ENCODE measurements at places on chromosomes 3 and 15. TPM values are rescaled to one million over a fixed set of nuclear protein-coding genes. Genes with fewer than 3 reads are reported as not detected.

DNA sequence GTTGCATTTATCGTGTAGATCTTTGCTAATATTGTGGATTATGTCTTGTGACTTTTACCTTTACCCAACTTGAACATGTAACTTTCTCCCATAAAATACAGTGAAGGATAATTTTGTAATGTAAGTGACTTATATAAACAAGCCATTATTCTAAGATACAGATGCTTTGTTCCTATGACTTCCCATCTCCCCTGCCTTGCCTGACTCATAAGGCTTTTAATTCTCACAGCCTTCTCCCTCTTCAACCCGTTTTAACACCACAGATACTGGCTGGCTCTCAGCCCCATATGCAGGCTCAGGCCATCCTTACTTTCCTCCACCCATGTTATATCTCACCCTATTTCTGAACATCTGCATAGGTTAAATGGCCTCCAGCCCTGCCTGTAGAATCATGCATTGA, 4.1 kb downstream of the CCNDBP1 start:
- DNase-seq = no peak

Gene CXCR6
- 1.2 TPM for total RNA-seq

- no peak for DNase-seq
Measured at GRCh38 chr3:16067837-16068471, 106.5 kb upstream of the GALNT15 start.

DNA sequence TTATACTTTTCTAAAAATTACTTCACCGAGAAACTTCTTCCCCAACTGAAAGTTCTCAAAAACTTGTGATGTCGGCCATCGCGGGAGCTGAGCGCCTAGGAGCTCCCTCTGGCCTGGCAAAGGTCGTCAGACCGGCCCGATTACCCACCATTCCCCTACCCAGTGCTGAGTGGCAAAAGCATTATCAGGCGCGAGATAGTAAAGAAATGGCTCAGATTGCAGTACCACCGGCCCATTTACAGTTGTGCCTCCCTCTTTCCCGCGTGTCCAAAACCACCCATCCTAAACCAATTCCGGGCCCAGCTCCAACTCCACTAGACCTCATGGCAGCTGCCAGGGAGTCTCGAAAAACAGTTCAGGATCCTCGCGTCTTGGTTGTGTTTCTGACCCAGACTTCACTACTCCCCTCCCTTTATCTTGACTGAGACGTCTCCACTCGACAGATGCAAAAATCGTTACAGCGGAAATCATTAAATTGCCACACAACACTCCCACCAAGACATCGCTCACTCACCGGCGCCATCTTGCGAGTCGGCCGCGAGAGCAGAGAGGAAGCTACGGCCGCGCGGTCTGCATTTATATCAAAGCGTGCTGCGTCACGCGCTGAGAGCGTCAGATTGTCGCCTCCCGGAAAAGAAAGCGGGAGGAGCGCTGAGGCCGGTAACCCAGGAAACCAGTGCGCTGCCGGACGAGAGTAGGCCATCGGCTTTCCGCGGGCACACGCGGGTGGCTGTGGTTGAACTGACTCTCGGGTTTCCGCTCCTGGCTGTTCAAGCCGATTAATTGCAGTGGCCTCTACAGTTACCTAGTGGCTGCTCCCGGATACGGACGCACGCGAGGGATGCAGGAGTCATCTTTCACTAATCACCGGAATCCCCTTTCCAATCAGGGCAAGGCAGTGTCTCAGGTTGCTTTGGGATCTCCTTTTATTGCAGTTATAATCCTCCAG, at the start of gene RPL22L1:
RPL22L1 (minus strand) TSS at position 551 of the 949 bp plus-strand sequence; CDS start at position 523, 28 bp downstream.
- DNase-seq = peak; percentile 97

DNA sequence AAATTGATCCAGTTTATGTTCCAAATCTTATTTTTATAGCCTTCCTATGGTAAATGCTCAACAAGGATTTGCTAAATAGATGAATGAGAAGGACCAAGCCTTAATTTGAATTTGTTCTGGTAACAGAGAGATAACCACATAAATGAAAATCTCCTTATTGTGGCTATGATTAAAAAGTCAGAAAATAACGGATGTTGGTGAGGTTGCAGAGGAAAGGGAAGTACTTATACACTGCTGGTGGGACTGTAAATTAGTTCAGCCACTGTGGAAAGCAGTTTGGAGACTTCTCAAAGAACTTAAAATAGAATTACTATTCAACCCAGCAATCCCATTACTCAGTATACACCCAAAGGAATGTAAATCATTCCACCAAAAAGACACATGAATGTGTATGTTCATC, 26.2 kb downstream of the AAGAB start:
- no peak for DNase-seq

GRCh38 chr3:128463771-128464170, 2.9 kb downstream of the DNAJB8 start:
- DNase-seq = no peak

Gene CACNA2D2
- 6.2 TPM for total RNA-seq

Gene SYNM
- 211 TPM for total RNA-seq

Gene MYLK
- 30.5 TPM for total RNA-seq

- no peak for DNase-seq
Measured at GRCh38 chr15:96197721-96198120, 132.8 kb upstream of the NR2F2 start.

GRCh38 chr15:45023659-45024225, 747 bp downstream of the SORD start:
- no peak for DNase-seq

DNA sequence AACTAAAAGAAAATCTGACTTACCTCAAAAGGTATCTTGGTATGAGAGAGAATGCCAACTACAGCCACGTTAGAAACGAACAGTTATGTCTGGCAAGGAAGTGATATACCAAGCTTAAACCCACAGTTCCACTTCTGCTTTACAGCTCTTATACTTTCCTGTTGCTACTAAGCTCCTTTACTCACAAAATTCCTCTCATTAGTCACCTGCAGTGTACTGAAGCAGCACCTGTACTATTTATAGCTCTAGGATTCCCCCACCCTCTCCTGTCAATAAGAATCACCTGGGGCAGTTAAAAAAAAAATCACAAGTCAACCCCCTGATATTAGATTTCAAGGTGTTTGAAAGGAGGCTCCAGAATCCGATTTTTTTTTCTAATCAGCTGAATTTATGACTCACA, 2.9 kb upstream of the TMEM266 start:
- DNase-seq = no peak

DNA sequence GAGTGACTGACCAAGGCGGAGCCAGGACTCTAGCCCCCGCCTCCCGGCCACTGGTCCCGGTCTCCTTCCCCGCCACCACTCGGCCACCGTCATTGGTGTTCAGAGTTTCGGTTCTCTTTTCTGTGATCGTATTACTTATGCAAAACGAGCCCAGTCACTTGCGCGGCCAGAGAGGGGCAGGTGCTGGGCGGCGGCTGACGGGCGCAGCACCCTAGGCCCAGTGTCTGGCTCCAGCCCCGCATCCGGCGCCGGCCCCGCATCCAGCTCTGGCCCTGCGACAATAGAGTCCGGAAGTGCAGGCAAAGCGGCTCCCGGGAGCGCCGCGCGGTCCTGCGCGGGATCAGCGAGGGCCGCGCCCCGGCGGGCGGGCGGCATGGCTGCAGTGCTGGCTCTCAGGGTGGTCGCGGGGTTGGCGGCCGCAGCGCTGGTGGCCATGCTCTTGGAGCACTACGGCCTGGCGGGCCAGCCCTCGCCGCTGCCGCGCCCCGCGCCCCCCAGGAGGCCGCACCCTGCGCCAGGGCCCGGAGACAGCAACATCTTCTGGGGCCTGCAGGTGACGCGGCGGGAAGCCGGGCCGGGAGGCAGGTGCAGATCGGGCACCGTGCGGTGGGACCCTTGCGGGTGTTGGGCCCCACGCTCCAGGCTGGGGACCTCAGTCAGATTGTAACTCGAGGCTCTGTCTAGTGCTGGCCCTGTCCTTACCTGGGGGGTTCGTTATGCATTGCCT, at the start of gene TMEM62:
TMEM62 (plus strand) TSS at position 157 of the 727 bp plus-strand sequence; CDS start at position 374, 217 bp downstream.
- peak; percentile 85 for DNase-seq

Gene TGM5
- 0.15 TPM for total RNA-seq

Gene GOLGA6L1
- total RNA-seq = not detected

GRCh38 chr3:119322021-119322834, 28.0 kb downstream of the ARHGAP31 start:
- no peak for DNase-seq

GRCh38 chr3:41608347-41608746, 353.6 kb downstream of the ULK4 start:
- DNase-seq = no peak

GRCh38 chr15:55507567-55507966, 467 bp downstream of the DNAAF4 start:
- no peak for DNase-seq

Gene SCG3
- not detected for total RNA-seq

- no peak for DNase-seq
Measured at GRCh38 chr3:31538801-31539200, 6.1 kb downstream of the STT3B start.

- no peak for DNase-seq
Measured at GRCh38 chr15:83283138-83283812, 1.2 kb downstream of the BNC1 start.

Gene AGBL1
- total RNA-seq = not detected

Gene LDHAL6B
- total RNA-seq = not detected

- no peak for DNase-seq
Measured at GRCh38 chr3:126422121-126422520, 27.4 kb downstream of the CFAP100 start.

Measured in right atrium auricular region (tissue), 2 donors.